ENCODE measurements at places on chromosomes 5 and 9. TPM values are rescaled to one million over a fixed set of nuclear protein-coding genes. Genes with fewer than 3 reads are reported as not detected.

DNA sequence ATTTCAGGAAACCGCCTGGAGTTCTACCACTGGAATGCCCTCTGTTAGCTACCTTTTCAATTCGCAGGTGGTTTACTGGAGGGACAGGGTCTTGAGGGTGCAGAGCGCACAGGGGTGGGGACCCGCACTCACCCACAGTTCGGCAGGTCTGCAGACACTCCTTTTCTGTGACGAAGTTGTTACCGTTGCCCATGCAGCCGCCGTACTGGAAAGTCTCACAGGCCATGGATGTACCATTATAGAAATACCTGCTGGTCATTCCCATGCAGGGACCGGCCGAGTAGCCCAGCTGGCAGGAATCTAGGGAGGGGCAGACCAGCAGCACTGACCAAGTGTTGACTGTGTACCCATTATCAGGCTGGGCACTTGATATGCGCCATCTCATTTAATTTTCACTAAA is 16.8 kb downstream of the AMBP start:
- no peak overlapping the region for H3K4me3 ChIP-seq
- no peak for DNase-seq
- H3K27me3 ChIP-seq: peaks cover 7% of the 10 kb centered on the region
- no peak overlapping the region for H3K27ac ChIP-seq
- no peaks in the 10 kb centered on the region for H3K36me3 ChIP-seq

GRCh38 chr5:757931-758697 is 26.4 kb downstream of the ZDHHC11B start:
- H3K27me3 ChIP-seq: peaks cover 4% of the 10 kb centered on the region
- no peak for DNase-seq
- no peaks in the 10 kb centered on the region for H3K4me1 ChIP-seq
- no peaks in the 10 kb centered on the region for H3K36me3 ChIP-seq

GRCh38 chr5:162529886-162530285 is 462.3 kb downstream of the GABRG2 start:
- no peak for DNase-seq
- H3K27me3 ChIP-seq: no peaks in the 10 kb centered on the region
- no peaks in the 10 kb centered on the region for H3K4me1 ChIP-seq

DNA sequence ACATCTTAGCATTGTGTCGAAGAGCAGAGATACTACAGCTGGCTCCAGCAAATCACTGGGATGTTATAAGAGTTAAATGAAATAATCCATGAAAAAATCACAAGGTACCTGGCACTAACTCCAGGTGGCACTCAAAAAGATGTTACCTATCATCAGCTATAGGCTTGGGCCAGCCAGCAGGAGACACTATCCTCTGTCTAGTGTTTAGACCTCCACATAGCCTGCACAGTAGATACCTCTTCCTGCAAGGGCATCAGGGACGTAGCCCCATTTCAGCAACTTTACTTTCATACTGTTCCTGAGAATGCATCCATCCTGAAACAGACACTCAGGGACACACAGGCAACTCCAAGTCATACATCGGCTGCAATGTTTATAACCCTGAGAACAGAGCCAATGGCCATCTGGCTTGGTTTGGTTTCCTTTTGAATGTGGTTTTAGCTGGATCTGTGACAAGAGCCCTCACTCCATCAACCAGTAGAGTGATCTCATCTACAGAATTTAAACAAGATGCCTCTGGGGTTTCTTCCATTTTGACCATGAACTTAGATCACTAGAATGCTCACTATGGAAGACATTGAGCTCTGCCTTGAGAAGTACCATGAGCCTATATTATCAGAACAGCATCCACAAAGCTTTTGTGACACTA is 69.9 kb downstream of the TLE1 start:
- H3K4me1 ChIP-seq: peaks cover 3% of the 10 kb centered on the region
- peaks cover 6% of the 10 kb centered on the region for H3K36me3 ChIP-seq
- H3K4me3 ChIP-seq: no peak overlapping the region

- DNase-seq: peak; percentile 92
- H3K27ac ChIP-seq: no peak overlapping the region
Observed at GRCh38 chr9:105243015-105243686, 1.3 kb upstream of the SLC44A1 start.

- H3K27me3 ChIP-seq: no peaks in the 10 kb centered on the region
- no peak for DNase-seq
- H3K27ac ChIP-seq: no peak overlapping the region
- peaks cover 11% of the 10 kb centered on the region for H3K36me3 ChIP-seq
Observed at GRCh38 chr9:131620764-131621520, 75.6 kb downstream of the PRRT1B start.

GRCh38 chr5:117242028-117242427 is 667.4 kb upstream of the SEMA6A start:
- DNase-seq: no peak
- H3K27ac ChIP-seq: no peak overlapping the region
- no peak overlapping the region for H3K4me3 ChIP-seq
- H3K27me3 ChIP-seq: no peaks in the 10 kb centered on the region

DNA sequence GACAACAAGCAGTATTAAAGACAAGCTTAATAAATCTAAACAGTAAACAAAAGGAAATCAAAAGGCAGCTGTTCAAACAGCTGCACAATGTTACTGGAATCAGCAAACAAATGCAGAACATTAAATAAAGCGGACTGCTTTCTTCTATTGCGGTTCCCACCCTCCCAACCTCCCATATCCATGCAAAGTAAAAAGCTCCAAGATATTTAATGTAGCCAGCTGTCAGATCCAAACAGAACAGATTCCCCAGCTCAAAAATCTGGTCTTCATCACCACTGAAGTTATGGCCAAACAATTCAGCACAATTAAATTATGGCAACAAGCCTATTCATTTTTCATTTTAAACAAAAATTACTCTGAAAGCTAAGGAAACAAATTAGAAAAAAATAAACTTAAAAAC is 75.9 kb downstream of the SLC38A9 start:
- no peak overlapping the region for H3K4me3 ChIP-seq
- no peak overlapping the region for H3K27ac ChIP-seq
- no peaks in the 10 kb centered on the region for H3K36me3 ChIP-seq

DNA sequence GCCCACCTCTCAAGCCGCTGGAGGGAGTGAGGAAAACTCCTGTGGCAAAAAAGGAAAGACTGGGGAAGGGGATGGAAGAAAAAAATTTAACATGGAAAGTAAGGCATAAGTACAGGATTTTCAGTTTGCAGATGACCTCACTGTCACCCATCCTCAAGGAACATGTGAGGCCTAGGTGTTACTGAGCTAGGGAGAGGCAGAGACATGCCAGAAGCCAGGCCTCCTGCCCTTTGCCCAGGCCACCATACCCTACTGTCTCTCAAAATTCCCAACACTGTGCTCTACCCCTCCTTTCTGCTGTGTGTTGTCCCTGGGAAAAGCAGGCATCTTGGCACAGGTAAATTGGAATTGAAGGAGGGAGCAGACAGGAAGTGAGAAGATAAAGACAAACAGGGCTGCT is 4.4 kb upstream of the MGAT1 start:
- no peaks in the 10 kb centered on the region for H3K27me3 ChIP-seq
- no peak overlapping the region for H3K27ac ChIP-seq
- peaks cover 29% of the 10 kb centered on the region for H3K4me1 ChIP-seq
- H3K4me3 ChIP-seq: no peak overlapping the region

- peaks cover 10% of the 10 kb centered on the region for H3K27me3 ChIP-seq
- H3K4me1 ChIP-seq: no peaks in the 10 kb centered on the region
- H3K4me3 ChIP-seq: no peak overlapping the region
- H3K36me3 ChIP-seq: no peaks in the 10 kb centered on the region
- H3K27ac ChIP-seq: no peak overlapping the region
Observed at GRCh38 chr9:133169102-133169501, 5.4 kb upstream of the GBGT1 start.

DNA sequence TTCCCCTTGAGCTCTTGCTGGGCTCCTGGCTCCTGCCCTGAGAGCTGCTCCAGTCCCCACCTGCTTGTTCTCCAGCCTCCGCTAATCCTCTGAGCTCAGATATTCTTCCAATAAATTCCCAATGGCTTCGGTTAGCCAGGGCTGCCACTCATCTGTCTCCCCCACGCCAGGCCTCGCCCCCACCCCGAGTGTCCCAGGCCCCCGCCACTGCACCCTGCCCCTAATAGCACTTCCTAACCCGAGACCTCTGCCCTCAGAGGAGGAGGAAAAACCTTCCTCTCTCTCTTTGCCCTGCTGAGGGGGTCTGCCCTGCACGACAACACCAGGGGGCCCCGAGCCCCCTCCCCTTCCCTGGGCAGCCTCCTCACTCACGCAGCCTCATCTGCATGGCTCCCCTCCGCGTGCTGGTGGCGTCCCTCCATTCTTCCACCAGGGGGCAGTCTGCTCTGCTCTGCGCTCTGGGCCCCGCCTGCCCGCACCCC is 5.4 kb upstream of the LCN15 start:
- H3K4me3 ChIP-seq: no peak overlapping the region
- DNase-seq: no peak
- no peaks in the 10 kb centered on the region for H3K4me1 ChIP-seq
- no peak overlapping the region for H3K27ac ChIP-seq
- no peaks in the 10 kb centered on the region for H3K36me3 ChIP-seq

DNA sequence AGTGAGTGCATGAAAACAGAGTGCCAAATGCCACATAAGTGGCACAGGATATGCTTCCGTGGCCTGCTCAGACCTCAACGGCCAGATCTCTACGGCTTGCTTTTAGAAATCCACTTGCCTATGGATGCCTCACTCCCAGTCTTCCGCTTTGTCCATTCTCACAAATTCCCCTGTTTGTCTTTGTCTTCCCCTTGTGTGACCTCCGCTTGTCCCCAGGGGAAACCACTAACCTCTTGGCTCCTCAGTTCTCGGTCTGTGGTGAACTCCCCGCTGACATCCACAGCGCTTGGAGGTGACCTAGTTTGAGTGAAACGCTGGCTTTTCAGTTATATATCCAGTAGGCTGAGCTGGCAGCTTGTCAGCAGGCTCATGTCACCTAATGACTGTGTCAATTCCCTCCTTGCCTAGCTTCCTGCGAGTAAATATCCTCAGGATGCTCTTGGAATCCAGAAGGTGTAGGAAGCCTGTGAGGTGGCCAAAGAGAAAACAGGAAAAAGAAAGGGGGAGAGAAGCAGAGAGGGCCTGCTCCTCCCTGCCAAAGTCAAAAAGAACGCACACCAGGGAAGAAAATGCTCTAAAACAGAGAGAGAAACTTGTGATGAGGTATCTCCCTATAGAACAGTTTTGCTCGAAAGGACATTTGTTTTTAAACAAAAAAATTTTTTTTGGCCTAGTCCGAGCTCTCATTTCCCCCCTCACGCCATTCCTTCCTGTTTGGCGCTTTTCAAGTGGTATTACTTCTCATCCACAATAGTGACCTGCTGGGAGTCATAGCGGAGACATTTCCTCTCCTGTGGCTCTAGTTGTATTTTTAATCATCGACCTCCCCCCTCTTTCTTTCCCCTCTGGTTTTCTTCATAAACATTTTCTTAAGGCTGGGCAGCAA is 101.6 kb upstream of the SPRY4 start:
- no peaks in the 10 kb centered on the region for H3K27me3 ChIP-seq
- peaks cover 29% of the 10 kb centered on the region for H3K4me1 ChIP-seq
- H3K27ac ChIP-seq: peak overlapping the region; percentile 70
- peak overlapping the region; percentile 28 for H3K4me3 ChIP-seq

GRCh38 chr9:69173891-69174615 is at the start of gene TJP2:
Gene TJP2, plus strand, starts transcription at chr9:69174277. Its CDS starts 96 bp downstream, at chr9:69174373.
- DNase-seq: peak; percentile 66
- peak within 1 kb of the TSS; percentile 90 for H3K4me3 ChIP-seq
- H3K27ac ChIP-seq: peak within 1 kb of the TSS; percentile 95

DNA sequence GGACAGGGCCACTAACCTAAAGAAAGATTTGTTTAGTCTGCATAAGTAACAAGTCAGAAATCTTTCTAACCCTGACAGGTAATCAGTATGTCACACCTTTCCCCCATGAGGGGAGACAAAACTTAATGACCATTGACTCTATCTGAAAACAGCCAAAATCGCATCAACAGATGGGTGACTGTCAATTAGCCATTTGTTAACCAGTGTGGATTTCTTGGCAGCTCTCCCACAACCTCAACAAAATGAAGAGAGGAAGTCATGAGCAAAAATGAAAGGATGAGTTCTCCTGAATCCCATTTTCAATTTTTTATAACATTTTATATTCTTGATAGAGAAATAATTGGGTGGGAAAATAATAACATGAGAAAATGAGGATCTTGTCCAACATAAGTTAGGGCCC is 84.6 kb upstream of the SNX2 start:
- H3K27me3 ChIP-seq: no peaks in the 10 kb centered on the region
- H3K4me3 ChIP-seq: no peak overlapping the region
- no peaks in the 10 kb centered on the region for H3K36me3 ChIP-seq
- no peak for DNase-seq

- no peak overlapping the region for H3K4me3 ChIP-seq
- H3K4me1 ChIP-seq: no peaks in the 10 kb centered on the region
- no peak for DNase-seq
- H3K27ac ChIP-seq: no peak overlapping the region
Observed at GRCh38 chr9:2879803-2880202, 35.9 kb upstream of the PUM3 start.

DNA sequence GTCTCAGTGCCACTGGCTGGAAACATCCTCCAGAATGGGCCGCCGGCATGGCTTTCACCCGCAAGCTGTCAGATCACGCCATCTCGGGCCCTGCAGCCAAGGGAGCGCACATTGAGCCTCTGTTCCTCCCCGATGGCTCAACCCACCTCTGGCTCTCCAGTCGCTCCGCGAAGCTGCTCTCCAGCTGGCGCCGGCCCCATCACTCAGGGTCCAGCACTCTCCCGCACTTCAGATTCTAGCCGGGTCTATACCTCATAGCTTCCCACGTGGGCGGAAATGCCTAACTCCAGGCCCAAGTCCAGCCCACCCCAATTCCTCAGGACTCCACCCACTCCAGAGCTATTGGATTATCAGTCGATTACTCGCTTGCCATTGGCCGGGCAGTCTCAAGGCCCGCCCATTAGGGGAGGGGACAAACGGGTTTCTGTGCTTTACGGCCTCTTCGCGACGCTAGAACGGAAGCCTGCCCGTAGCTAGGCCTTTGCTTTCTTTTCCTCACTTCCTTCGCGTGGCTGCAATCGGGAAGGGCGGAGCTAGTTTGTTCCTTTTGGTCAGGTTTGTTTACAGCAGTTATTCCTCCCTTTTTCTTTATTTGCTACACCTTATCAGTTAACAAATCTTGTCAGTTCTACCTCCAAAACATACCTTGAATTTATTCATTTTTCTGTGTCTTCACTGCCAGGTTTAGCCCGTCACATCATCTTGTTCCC is at the start of gene NOL6:
TSS of gene NOL6 (minus strand) at position 282 of the 710 bp plus-strand sequence. CDS start at position 200, 82 bp downstream.
- peaks cover 23% of the 10 kb centered on the region for H3K36me3 ChIP-seq
- DNase-seq: peak; percentile 98
- H3K27me3 ChIP-seq: no peaks in the 10 kb centered on the region
- peak within 1 kb of the TSS; percentile 97 for H3K4me3 ChIP-seq
- peak within 1 kb of the TSS; percentile 78 for H3K27ac ChIP-seq

DNA sequence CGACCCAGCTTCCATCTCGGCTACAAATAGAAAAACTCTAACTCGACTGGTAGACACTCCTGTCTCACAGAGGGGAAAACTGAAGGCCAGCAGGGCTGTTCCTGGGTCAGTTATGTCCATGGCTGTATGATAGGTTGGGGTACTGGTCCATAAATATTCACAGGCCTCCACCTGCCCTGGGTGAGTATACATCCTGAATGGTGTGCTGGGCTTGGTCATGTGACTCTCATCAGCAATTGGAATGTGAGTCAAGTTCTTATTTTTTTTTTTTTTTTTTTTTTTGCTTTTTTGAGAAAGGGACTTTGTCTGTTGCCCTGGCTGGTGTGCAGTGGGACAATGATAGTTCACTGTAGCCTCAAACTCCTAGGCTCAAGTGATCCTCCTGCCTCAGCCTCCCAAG is 58.3 kb upstream of the NEK6 start:
- DNase-seq: no peak
- H3K4me1 ChIP-seq: no peaks in the 10 kb centered on the region
- H3K36me3 ChIP-seq: no peaks in the 10 kb centered on the region
- H3K4me3 ChIP-seq: no peak overlapping the region
- H3K27me3 ChIP-seq: peaks cover 5% of the 10 kb centered on the region

EPB41L4A gene
- 8.2 TPM for total RNA-seq

ACER2 gene
- total RNA-seq: 7.4 TPM

SLC25A48 gene
- not detected for total RNA-seq

GARIN3 gene
- not detected for total RNA-seq

LCN10 gene
- not detected for total RNA-seq

UBE2QL1 gene
- 0.34 TPM for total RNA-seq

IL5 gene
- total RNA-seq: not detected

Data from astrocyte (in vitro differentiated cells and primary cell).